Thoracic aorta endothelial cell (primary cell): ENCODE measurements at places on chromosomes 7 and 10. TPM values are rescaled to one million over a fixed set of nuclear protein-coding genes. Genes with fewer than 3 reads are reported as not detected.

The CYP3A7 gene
- 0.07 and 0.27 TPM in 2 replicates for total RNA-seq

The TBATA gene
- not detected in 2 replicates for total RNA-seq

The IQUB gene
- 0.43 and 0.53 TPM in 2 replicates for total RNA-seq

The CALHM3 gene
- total RNA-seq, result not detected in 2 replicates

The ADIRF gene
- total RNA-seq, result 8.4 and 15.3 TPM in 2 replicates

The FAM221A gene
- 2.1 and 3.7 TPM in 2 replicates for total RNA-seq

The LBX1 gene
- total RNA-seq, result not detected in 2 replicates

The INMT gene
- not detected in 2 replicates for total RNA-seq

The EPHA1 gene
- total RNA-seq, result under 0.01 TPM in 1 of 2 replicates, not detected in the other

The MUC3A gene
- total RNA-seq, result not detected in 2 replicates

The WNT8B gene
- not detected in 2 replicates for total RNA-seq

The VPS41 gene
- total RNA-seq, result 61.2 and 63.8 TPM in 2 replicates

The MALRD1 gene
- total RNA-seq, result not detected in 2 replicates

The SPRN gene
- total RNA-seq, result not detected in 2 replicates

The FLNC gene
- 93.9 and 109 TPM in 2 replicates for total RNA-seq

The INSYN2A gene
- 0.07 and 0.13 TPM in 2 replicates for total RNA-seq

The SPDYE2B gene
- not detected in 2 replicates for total RNA-seq

The ZNF727 gene
- 0.07 TPM in 1 of 2 replicates, not detected in the other for total RNA-seq

The GALNT17 gene
- total RNA-seq, result not detected in 2 replicates

The STEAP2 gene
- total RNA-seq, result 6.8 and 8.2 TPM in 2 replicates

The EBLN1 gene
- total RNA-seq, result not detected in 2 replicates

The LGI1 gene
- not detected in 2 replicates for total RNA-seq

The CNNM1 gene
- total RNA-seq, result 0.14 TPM in 1 of 2 replicates, not detected in the other

The H2BK1 gene
- not detected in 2 replicates for total RNA-seq

The HHEX gene
- total RNA-seq, result 78.8 and 89.9 TPM in 2 replicates

The KCNIP2 gene
- total RNA-seq, result 0.79 and 0.80 TPM in 2 replicates

The PDZD7 gene
- total RNA-seq, result 0.50 and 0.53 TPM in 2 replicates

The TMEM273 gene
- 4.7 and 4.8 TPM in 2 replicates for total RNA-seq

The LIPF gene
- total RNA-seq, result not detected in 2 replicates

The GPNMB gene
- 0.13 and 0.72 TPM in 2 replicates for total RNA-seq

The CCSER2 gene
- 50.8 and 61.5 TPM in 2 replicates for total RNA-seq

The SLC13A1 gene
- not detected in 2 replicates for total RNA-seq

The CALHM2 gene
- total RNA-seq, result 13.3 and 17.6 TPM in 2 replicates

The MSMB gene
- total RNA-seq, result not detected in 2 replicates

The TAS2R3 gene
- 1.4 and 1.7 TPM in 2 replicates for total RNA-seq

The SOSTDC1 gene
- not detected in 2 replicates for total RNA-seq

The PFKFB3 gene
- 25.9 and 42.4 TPM in 2 replicates for total RNA-seq

The GNAT3 gene
- total RNA-seq, result not detected in 2 replicates

The TNS3 gene
- total RNA-seq, result 22.2 and 58.2 TPM in 2 replicates

The TLX1 gene
- 0.40 TPM in 1 of 2 replicates, not detected in the other for total RNA-seq

The ELOVL3 gene
- not detected in 2 replicates for total RNA-seq

The ARHGAP22 gene
- 65.8 and 76.5 TPM in 2 replicates for total RNA-seq

The SLC16A9 gene
- total RNA-seq, result 1.5 and 9.6 TPM in 2 replicates

The SPOCK2 gene
- 0.13 and 0.29 TPM in 2 replicates for total RNA-seq

The SUN3 gene
- total RNA-seq, result not detected in 2 replicates

The PRPS1L1 gene
- total RNA-seq, result not detected in 2 replicates

The POLR2J3 gene
- 49.7 and 95.2 TPM in 2 replicates for total RNA-seq

The HOGA1 gene
- total RNA-seq, result 0.27 and 0.36 TPM in 2 replicates

The MINDY3 gene
- 39.8 and 45.2 TPM in 2 replicates for total RNA-seq

The MCM10 gene
- 26.1 and 29.9 TPM in 2 replicates for total RNA-seq
